ENCODE measurements at places on chromosomes 3 and 15.

GRCh38 chr15:85976986-85977385 lies 102.7 kb upstream of the AGBL1 start:
- DNase-seq = no peak

DNA sequence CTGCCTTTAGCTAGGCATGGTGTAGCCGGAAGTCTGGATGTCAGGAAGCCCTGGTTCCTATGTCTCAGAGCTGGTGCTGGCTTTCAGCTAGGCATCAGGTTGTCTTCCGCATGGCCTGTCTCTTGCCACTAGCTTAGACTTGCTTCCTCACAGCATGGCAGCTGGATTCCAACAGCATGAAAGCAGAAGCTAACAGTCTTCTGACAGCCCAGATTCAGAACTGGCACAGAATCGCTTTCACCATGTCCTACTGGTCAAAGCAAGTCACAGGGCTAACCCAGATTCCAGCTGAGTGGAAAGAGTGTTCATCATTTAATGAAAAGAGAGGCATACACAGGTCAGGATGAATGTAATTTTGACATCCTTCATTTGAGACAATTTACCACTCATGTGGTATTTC lies 1050.5 kb downstream of the ROBO2 start:
- DNase-seq = no peak

DNA sequence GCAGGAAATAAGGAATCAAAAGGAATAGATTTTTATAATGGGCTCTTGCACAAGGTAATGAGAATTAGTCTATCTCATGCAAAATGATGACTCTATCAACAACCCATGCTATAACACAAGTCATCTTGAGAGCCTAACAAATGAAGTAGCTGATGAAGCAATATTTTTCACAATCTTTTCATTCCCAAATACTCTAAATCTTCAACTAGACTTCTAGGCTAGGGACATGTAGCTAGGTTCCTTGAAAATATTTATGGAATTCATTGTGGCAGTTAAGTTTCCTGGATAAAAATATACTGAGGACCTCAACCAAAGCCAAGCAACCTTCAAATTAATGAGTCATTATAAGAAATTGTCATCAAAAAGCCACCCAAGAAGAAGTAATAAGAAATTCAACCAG lies 55.4 kb downstream of the DCBLD2 start:
- DNase-seq = no peak

- DNase-seq = no peak
These were observed 337.3 kb upstream of the WNT5A start for GRCh38 chr3:55824406-55824805.

DNA sequence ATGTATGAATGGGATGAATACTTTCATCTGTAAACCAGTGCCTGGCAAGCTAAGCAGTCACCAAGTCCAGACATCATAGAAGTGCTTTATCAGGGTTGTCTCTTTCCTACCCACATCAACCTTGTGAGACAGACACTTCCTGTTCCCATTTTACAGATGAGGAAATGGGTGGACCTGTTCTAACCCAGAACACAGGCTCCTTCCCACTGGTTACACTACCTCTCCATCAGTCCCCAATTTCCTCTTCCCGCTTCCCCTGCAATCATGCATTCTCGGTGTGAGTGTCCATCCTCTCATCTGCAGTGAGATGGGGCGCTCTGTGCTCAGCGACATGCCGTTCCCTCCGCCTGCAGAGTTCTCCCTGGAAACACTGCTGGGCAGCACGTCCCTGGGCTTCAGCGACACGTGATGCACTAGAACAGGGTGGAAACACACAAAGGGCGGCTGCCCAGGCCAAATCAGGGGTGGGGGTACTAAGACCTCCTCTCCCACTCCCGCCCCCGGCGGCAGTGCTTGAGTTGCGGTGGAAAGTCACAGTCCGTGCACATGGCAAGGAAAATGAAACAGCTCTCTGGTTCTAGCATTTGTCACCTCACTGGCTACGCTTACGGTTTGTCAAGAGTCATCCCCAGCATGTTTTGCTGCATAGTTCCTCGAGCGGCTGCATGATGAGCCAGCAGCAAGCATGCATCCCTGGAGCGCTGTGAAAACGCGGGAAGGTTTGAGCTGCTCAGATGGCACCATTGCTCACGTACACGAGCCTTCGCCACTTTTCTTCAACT lies 201.1 kb downstream of the ADAMTS17 start:
- no peak for DNase-seq

GRCh38 chr3:138434276-138434874 lies at the start of gene ESYT3:
Gene ESYT3, plus strand, starts transcription at chr3:138434616. Its CDS starts 183 bp downstream, at chr3:138434799.
- DNase-seq = no peak

DNA sequence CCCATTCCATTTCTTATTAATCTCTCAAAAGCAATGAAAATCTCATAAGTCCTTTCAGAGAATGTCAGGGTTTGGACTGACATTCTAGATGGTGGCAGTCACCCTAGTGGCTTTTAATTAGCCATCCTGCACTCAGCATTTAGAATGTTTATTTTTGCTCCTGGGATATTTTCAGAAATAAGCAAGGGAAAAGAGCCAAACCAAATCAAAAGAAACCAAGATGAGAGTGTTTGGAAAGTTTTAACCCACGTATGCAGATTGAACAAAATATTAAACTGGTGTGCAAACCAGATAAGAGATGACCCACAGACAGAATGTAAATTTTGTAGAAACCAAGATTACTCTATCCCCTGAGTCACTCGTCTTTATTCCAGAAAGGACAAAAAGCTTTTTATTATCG lies 275.8 kb downstream of the SQOR start:
- no peak for DNase-seq

- no peak for DNase-seq
These were observed 6.5 kb upstream of the STRC start for GRCh38 chr15:43625106-43625505.

DNA sequence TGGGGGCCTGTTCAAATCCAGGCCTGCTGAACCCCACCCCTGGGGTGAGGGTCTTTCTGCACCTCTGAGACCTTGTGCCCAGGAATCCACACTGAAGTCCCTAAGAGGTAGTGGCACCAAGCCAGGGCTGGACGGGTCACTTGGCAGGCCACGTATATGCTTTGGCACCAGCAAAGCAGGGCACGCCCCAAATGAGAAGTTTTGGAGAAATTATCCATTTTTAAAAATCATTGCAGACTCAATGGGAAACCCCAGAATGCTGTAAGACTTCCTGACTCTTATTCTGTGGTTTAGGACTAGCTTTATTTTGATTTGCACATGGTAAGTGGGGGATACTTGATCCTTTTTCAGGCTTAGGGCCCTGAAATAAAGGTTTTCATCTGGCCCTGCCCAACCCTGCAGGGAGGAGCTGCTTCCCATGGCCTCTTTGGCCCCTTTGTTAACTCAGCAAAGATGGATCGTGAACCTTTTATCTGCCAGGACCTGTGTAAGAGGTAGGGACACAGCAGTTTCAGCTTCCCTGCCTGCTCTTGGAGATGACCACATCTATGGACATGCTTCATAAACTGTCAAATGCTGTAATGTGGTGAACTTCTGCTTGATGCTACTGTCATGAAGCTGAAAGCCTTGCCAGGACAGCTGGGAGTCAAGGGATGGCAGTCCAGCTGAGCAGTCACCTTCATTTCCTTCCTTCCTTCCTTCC lies 88.0 kb downstream of the HMG20A start:
- no peak for DNase-seq

- DNase-seq = no peak
These were observed 903 bp downstream of the SLC25A38 start for GRCh38 chr3:39383881-39384664.

DNA sequence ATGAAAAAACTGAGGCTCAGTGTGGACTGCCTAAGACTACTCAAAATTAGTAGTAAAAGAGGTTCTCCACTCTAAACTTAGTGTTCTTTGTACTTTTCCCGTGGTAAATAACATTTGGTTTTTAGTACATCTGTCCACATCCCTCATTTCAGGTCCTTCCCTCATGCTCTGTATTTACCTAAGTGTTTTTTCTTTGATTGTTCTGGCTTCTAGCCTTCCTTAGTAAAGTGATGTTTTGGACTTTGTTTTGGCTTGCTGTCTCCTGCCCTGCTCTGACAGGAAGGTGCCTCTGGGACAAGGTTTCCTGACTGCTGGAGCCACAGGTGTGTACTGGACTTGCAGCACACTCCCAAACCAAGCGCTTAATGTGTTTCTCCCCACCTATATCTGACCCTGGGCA lies 29.9 kb upstream of the ALDH1A2 start:
- no peak for DNase-seq

DNA sequence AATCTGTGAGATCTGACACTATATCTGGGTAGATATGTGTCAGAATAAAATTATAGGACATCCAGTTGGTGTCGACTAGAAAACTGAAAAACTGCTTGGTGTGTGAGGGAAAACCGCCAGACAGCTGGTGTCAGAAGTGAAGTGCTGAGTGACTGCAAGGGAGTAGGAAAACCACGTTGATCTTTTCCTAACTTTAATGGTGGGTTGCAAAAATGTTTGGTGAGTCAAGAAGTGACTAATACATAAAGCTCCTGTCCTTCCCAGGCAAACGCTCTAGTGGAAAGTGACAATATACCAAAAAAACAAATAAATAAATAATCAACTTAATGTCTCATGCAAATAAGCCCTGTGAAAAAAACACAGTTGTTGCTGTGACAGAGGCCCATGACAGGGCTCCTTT lies 7.3 kb upstream of the CD96 start:
- no peak for DNase-seq

DNA sequence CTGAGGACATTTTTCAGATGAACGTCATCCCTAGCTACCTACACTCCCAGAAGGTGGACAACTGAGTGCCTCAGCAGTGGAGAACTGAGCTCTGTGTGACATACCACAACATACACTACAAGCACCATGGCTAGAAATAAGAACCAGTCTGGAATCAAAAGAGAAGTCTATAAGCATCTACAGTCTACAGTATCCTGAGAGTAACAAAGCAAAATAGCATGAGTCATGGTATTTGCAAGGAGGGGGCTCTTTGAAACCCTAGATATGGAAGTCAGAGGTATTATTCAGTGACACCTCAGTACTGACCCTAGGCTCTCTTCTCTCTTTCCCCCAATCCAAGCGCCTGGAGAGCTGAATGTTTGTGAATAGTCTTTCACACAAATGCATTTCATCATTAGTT lies 87.5 kb downstream of the TNIK start:
- no peak for DNase-seq

DNA sequence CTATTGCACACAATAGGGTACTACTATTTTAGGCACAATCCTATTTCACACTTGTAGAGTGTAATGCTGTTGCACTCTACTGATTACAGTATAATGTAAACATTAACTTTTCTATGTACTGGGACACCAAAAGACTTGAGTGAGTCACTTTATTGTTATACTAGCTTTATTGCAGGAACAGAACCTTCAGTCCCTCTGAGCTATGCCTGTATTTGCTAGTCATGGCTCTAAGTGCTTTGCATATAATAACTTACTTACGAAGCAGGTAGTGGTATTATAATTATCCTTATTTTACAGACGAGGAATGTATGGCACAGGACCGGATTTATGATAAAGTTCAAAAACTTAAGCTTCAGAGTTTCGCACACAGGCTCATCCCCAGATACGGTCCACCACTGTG lies 106.6 kb upstream of the SLC6A6 start:
- DNase-seq = no peak

- DNase-seq = no peak
These were observed 1.9 kb downstream of the SCAPER start for GRCh38 chr15:76903251-76903681.

GRCh38 chr15:48915861-48916260 lies 37.9 kb downstream of the EID1 start:
- DNase-seq = no peak

- DNase-seq = no peak
These were observed 92.2 kb downstream of the NFKBIZ start for GRCh38 chr3:101941318-101942040.

GRCh38 chr15:63418811-63419210 lies 37.2 kb upstream of the CA12 start:
- no peak for DNase-seq

DNA sequence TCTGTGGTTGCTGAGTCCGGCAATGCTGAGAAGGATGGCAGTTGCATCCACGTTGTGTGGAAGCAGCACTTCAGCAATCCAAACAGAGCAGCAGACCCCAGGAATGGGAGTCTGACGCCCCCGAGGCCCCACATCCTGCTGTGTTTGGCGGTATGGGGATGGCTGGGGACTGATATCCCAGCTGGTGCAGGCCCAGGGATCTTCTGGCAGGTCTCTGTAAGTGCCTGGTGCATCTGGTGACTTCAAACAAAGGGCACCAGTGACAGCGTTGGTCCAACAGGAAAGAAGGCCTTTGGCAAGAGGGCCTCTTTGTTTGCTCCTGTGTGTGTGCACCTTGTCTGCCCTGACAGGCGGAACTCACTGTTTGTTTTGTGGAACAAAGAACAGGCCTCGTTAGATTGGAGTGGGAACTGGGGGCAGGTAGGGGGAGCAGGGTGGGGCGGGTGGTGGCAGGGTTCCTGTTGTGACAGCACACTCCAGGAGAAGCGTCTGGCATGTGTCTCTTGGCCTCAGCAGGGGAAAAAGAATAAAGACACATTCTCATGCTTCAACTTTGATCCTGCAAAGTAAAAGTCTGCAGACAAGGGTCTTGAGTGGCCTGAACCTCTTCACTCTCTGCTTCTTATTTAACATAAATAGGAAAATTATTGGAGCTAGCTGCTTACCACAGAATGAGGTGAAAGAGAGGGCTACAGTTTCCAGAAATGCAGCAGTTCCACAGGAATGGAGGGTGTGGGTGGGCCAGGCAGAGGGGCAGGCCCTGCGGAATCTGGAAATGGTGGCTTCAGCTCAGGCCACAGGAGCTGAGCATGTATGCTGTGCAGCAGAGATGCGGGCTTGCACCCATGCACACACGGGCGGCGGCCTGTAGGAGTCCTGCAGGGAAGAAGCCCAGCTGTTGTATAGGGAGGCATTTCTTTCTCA lies 94.5 kb upstream of the MYZAP start:
- no peak for DNase-seq

- DNase-seq = no peak
These were observed 117.5 kb downstream of the EDEM1 start for GRCh38 chr3:5304789-5305683.

- DNase-seq = no peak
These were observed 301.0 kb upstream of the ICE2 start for GRCh38 chr15:60779718-60780503.

- DNase-seq = no peak
These were observed 2.2 kb upstream of the FAM240A start for GRCh38 chr3:46609944-46610722.

DNA sequence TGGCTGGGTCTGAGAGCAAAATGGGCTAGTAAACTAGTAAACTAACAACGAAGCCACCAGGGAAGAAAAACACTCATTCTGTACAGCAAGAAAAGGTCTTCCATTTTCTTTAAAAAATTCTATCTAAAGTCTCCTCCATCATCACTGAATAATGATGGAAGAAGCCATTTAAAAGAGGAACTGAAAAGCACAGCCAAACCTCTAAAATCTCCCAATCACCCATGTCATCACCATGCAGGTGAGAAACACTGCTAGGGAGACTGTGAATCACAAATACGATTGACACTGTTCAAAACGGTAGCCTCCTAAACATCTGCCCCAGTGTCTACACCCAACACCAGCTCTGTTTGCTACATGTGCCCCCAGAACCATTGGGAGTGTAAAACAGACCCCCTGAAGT lies 140.4 kb downstream of the RORA start:
- no peak for DNase-seq

GRCh38 chr3:189132231-189132671 lies 39.5 kb upstream of the TPRG1 start:
- no peak for DNase-seq

GRCh38 chr3:38724392-38724736 lies 74.9 kb upstream of the SCN5A start:
- no peak for DNase-seq

GRCh38 chr3:168117059-168117458 lies 21.3 kb upstream of the GOLIM4 start:
- DNase-seq = no peak

- no peak for DNase-seq
These were observed 28.4 kb upstream of the LIMD1 start for GRCh38 chr3:45566196-45566595.
